Naive thymus-derived CD8-positive, alpha-beta T cell (primary cell): ENCODE measurements at places on chromosomes 13 and 19. TPM values are rescaled to one million over a fixed set of nuclear protein-coding genes. Genes with fewer than 3 reads are reported as not detected.

GRCh38 chr19:18397242-18398202 lies at the start of gene LRRC25:
Gene LRRC25, minus strand, starts transcription at chr19:18397622. Its CDS starts 659 bp downstream, at chr19:18396963.
- DNase-seq, result no peak

DNA sequence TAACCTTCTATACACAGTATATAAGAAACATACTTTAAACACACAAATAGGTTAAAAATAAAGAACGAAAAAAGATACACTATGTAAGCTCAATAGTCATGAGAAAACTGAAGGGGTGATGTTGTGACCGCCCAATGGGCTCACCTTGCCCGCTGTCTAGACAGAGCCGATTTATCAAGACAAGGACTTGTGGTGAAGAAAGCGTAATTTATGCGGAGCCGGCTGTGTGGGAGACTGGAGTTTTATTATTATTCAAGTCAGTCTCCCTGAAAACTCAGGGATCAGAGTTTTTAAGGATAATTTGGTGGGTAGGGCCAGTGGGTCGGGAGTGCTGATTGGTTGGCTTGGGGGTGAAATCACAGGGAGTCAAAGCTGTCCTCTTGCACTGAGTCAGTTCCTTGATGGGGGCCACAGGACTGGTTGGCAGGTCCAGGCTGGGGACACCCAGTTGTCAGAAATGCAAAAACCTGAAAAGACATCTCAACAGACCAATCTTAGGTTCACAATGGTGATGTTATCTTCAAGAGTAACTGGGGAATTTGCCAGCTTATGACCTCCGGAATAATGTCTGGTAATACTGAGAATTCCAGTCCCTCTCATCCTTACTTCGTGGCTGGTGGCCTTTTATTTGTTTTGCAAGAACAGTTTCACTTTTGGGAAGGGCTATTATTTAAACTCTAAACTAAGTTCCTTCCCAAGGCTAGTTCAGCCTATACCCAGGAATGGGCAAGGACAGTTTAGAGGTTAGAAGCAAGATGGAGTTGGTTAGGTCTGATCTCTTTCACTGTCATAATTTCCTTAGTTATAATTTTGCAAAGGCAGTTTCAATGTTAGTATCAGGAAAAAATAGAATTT lies 96.6 kb downstream of the UBL3 start:
- DNase-seq, result no peak

Gene MAST3
- polyA plus RNA-seq, result 9.4 TPM

DNA sequence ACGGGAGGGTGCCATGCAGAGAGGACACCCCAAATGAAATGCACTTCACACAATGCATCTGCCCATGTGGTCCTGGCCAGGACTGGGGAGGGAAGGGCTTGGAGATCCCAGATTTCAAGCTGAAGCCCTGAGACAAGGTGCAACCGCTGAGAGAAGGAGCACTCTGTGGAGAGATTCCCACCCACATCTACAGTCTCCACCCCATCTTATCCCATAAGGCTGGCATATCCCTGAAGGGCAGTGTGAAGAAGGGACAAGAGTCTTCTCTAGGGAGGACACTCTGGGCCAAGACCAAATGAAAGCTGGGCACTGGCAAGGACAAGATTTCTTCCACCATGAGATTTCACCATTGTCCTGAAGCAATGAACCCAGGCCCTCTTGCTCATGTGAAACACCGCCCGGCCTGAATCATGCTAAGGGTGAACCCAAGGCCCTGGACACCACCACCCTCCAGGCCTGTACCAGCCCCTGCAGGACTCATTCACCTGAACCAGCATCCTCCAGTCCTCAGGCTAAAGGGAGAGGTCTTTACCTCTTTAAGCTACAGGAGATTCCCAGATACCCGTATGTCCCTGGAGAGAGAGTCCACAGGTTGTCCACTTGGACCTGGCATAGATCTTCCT lies 20.5 kb downstream of the CEACAM4 start:
- DNase-seq, result no peak

DNA sequence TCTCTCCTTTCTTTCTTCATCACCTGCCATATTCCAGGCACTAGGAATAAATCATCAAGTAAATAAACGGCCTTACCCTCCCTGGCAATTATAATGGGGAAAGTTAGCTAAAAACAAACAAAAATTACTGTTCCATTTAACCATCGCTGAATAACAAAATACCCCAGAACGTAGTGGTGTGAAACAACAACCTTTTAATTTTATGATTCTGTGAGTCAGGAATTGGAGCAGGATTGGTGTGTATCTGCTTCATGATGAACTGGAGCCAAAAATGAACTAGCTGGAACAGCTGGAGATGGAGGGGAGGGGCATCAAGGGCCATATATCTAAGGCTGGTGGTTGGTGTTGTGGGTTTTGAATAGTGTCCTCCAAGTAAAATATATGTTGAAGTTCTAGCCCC lies 3.7 kb upstream of the CADM4 start:
- DNase-seq, result no peak

Gene ONECUT3
- polyA plus RNA-seq, result not detected

- no peak for DNase-seq
These were observed 13.6 kb downstream of the GPATCH1 start for GRCh38 chr19:33094436-33095067.

GRCh38 chr13:23289917-23290357 lies 109.2 kb downstream of the SGCG start:
- DNase-seq, result no peak

DNA sequence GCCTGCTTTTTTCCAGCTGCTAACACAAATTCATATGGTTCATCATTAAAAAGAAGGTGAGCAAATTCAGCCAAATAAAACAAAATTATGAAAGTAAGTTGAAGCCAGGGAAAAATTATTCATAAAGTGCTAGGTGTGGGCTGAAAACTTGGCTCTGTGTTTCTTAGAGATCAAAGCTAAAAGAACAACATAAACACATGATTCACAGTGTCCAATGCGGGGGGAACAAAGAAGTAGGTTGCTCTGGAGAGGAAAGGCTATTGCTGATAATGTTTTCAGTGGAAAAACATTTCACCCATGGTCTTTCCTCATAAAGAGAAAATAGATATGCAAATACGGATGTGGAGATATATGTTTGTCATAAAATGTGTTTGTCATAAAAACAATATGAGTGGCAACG lies 1691.5 kb upstream of the SLC10A2 start:
- DNase-seq, result no peak

Gene OSCAR
- not detected for polyA plus RNA-seq

DNA sequence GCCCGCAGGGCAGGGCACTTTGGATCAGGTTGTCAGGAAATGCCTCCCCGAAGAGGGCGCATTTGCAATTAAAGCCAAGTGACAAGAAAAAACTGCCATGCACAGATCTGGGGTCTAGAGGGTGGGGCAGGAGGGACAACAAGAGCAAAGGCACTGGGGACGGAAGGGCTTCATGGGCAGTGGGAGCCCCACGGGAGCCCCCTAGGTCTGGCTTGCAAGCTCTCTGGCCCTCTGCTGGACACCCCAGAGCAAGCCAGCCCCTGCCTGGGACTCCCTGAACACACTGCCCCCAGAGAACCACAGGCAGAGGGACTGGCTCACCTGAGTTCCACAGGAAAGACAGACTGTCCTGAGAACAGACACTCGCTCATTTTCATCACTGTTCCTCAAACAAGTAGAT lies 30.2 kb upstream of the C19orf12 start:
- no peak for DNase-seq

- no peak for DNase-seq
These were observed 107.0 kb downstream of the PCDH9 start for GRCh38 chr13:67123165-67123564.

DNA sequence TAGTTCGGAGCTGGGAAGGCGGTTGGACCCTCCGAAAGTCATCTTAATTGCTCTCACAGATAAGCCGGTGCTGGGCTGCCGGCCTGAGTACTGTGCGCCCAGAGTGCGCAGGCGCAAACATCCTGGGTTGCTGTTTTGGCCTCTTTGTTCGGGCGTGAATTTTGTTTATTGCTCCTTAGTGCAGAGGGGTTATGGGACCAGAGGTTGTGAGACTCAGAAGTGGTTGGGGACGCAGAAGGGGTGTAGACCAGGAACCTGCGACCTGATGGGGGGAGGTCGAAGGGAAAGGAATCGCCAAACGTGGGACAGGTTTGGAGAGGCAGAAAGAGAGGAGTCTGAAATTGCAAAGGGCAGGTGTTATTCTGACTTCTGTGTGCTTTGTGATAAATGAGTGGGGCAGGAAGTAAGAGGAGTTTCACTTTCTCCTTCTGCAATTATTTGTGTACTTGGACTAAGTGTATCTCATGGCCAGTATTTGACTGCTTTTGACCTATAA lies 607 bp upstream of the ZNF566 start:
- peak; percentile 71 for DNase-seq

DNA sequence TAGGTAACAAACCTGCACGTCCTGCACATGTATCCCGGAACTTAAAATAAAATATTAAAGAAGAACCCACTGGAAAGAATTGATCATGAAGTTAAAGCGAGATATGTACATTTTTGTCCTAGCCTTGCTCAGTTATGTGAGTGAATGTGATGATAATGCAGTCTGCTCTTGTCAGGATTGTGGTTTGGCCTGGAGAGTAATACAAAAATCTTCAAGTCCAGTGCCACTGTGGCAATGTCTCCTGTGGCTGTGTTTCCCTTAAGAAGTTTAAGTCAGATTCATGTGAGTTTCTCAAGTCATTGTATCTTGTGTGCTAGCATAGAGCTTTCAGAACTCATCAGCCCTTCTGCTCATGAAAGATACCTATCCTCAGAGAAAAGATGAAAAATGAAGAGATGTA lies 18.0 kb upstream of the ITGBL1 start:
- DNase-seq, result no peak

GRCh38 chr13:108855737-108856387 lies 226.5 kb downstream of the MYO16 start:
- no peak for DNase-seq

Gene ZIC2
- polyA plus RNA-seq, result not detected

GRCh38 chr19:12777217-12778016 lies 2.1 kb upstream of the HOOK2 start:
- DNase-seq, result peak; percentile 68

GRCh38 chr19:45291834-45292233 lies 30.8 kb downstream of the CKM start:
- no peak for DNase-seq

Gene TPGS1
- polyA plus RNA-seq, result 31.6 TPM
